ENCODE measurements at places on chromosomes 1 and 21. TPM values are rescaled to one million over a fixed set of nuclear protein-coding genes. Genes with fewer than 3 reads are reported as not detected.

DNA sequence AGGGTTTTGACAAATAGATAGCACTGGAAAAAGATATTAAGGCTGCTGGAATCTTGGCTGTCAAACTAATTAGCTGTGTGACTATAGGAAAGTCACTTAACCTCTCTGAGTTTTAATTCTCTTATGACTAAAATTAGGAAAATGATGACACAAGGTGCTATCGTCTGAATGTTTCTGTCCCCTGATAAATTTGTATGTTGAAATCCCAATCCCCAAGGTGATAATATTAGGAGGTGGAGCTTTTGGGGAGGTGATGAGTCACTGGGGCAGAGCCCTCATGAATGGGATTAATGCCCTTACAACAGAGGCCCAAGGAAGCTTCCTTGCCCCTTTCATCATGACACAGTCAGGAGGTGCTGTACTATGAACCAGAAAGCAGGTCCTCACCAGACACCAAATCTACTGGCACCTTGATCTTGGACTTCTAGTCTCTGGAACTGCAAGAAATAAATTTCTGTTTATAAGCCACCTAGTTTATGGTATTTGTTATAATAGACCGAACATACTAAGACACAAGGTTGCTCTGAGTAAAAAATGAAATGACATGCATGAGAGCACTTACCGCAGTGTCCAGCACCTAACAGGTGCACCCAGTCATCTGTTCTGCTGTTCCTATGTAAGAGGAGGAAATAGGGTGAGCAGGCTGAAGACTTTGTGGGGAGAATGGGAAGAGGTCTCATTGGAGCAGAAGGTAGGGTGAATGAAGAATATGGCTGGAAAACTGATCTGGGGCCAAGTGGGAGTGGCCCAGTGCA lies 26.3 kb upstream of the DISP1 start:
- H3K36me3 ChIP-seq = no peaks in the 10 kb centered on the region
- no peak for DNase-seq
- peaks cover 1% of the 10 kb centered on the region for H3K4me1 ChIP-seq
- H3K27ac ChIP-seq = no peak overlapping the region
- no peak overlapping the region for H3K4me3 ChIP-seq
- H3K27me3 ChIP-seq = no peaks in the 10 kb centered on the region

- H3K27me3 ChIP-seq = peaks cover 18% of the 10 kb centered on the region
- H3K36me3 ChIP-seq = no peaks in the 10 kb centered on the region
- H3K4me3 ChIP-seq = no peak overlapping the region
These were observed 177.3 kb upstream of the CAMK1G start for GRCh38 chr1:209406168-209406567.

DNA sequence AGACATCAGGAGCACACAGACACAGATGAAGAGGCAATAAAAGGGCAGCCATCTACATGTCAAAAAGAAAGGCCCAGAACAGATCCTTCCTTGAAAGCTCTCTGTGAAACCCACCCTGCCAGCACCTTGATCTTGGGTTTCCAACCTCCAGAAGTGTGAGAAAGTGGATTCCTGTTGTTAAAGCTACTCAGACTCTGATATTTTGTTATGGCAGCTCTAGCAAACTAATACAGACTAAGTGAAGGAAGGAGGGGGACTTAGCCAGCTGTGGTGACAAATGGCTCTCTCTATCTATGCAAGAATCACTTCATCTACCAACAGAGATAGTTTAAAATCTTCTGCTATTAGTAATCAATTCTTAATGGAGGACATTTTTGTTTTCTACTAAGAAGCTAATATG lies 10.4 kb downstream of the SAMSN1 start:
- H3K4me1 ChIP-seq = no peaks in the 10 kb centered on the region
- H3K4me3 ChIP-seq = no peak overlapping the region
- H3K27ac ChIP-seq = no peak overlapping the region
- no peaks in the 10 kb centered on the region for H3K27me3 ChIP-seq
- no peak for DNase-seq

DNA sequence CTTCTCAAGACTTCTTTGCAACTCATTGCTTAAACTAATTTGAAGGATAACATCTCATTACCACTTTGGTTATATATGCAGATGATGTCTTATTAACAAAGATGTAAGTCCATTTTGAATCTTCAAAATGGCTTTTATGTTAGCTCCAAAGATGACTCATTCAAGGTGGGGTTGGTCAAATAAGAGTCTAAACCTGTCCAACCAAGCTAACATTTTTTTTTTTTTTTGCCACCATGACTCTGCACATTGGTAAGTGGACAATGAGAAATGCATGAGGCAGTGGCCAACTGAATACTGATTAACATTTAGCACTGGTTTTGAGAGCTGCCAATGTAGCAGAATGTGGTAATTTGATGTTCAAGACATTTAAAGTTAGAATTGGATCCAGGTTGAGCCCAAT lies 278 bp upstream of the KRTAP27-1 start:
- H3K36me3 ChIP-seq = no peaks in the 10 kb centered on the region
- no peak for DNase-seq
- H3K27ac ChIP-seq = no peak overlapping the region
- H3K27me3 ChIP-seq = no peaks in the 10 kb centered on the region

- no peak overlapping the region for H3K27ac ChIP-seq
- DNase-seq = no peak
- H3K4me1 ChIP-seq = peaks cover 5% of the 10 kb centered on the region
These were observed 5.0 kb downstream of the RFX5 start for GRCh38 chr1:151342021-151342420.

DNA sequence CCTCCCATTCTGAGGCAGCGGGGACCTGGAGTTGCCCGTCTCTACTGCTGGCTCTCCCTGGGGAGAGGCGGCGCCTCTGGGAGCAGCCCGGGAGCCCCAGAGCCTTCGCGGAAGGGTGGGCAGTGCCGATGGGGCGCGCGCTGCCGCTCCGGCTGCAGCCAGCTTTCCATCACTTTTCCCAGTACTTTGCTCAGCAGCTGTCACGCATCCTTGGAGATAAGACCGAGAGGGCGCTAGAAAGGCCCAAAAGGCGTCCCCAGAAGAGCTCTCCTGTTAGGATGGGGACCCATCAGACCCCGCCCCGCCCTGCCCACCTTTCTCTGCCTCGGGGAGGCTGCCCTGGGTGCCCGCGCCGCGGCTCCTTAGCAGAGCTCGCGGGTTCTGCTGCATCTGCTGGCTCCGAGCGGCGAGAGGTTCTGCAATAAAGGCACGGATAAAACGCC lies 534 bp downstream of the KCNH1 start:
- DNase-seq = peak; percentile 17
- no peaks in the 10 kb centered on the region for H3K27me3 ChIP-seq
- H3K4me1 ChIP-seq = no peaks in the 10 kb centered on the region
- no peak overlapping the region for H3K27ac ChIP-seq
- H3K4me3 ChIP-seq = no peak overlapping the region

DNA sequence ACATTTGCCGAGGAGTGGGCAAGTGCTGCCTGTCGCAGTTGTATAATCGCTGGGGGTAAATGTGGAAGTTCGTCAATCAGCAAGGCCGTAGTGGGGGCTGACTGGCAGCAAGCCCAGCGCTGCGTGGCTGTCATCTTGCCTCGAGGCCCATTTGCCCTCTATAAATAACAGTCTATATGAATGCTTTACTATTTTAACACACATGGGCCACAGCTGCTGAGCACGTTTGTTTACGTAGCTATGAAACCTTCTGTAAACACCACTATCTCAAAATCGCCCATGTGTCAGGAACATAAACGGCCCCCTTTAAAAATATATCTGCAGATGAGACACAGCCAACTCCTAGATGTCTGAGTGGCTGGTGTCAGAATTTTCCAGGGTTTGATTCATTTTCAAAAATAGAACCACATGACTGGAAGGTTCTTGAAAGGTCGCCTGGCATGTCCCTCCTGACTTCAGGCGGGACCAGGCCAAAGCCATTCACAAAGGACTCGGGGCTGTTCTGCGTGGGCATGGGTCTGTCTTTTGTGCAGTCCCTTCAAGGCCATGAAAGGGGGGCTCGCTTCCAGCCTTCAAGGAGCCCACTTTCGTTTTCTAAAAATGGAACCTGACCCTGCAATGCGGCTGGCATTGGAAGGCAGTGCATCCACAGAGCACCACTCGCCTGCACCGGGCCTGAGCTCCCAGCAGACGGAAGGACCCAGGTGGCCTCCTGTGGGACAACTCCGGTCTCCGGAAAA lies 205.5 kb downstream of the KCNJ6 start:
- no peaks in the 10 kb centered on the region for H3K4me1 ChIP-seq
- no peaks in the 10 kb centered on the region for H3K27me3 ChIP-seq
- H3K36me3 ChIP-seq = no peaks in the 10 kb centered on the region
- no peak overlapping the region for H3K4me3 ChIP-seq
- peak; percentile 94 for DNase-seq
- H3K27ac ChIP-seq = peak overlapping the region; percentile 15

GRCh38 chr1:182724215-182724614 lies 39.8 kb upstream of the RGS8 start:
- H3K27ac ChIP-seq = no peak overlapping the region
- H3K36me3 ChIP-seq = no peaks in the 10 kb centered on the region
- no peaks in the 10 kb centered on the region for H3K27me3 ChIP-seq
- H3K4me1 ChIP-seq = no peaks in the 10 kb centered on the region
- H3K4me3 ChIP-seq = no peak overlapping the region

- no peaks in the 10 kb centered on the region for H3K36me3 ChIP-seq
- H3K4me3 ChIP-seq = no peak overlapping the region
- H3K27ac ChIP-seq = no peak overlapping the region
These were observed 361.4 kb upstream of the PTBP2 start for GRCh38 chr1:96360036-96360795.

GRCh38 chr1:84780000-84780716 lies 89.9 kb upstream of the SSX2IP start:
- no peak overlapping the region for H3K27ac ChIP-seq
- no peaks in the 10 kb centered on the region for H3K36me3 ChIP-seq
- no peak overlapping the region for H3K4me3 ChIP-seq
- no peaks in the 10 kb centered on the region for H3K27me3 ChIP-seq
- no peaks in the 10 kb centered on the region for H3K4me1 ChIP-seq
- DNase-seq = no peak

DNA sequence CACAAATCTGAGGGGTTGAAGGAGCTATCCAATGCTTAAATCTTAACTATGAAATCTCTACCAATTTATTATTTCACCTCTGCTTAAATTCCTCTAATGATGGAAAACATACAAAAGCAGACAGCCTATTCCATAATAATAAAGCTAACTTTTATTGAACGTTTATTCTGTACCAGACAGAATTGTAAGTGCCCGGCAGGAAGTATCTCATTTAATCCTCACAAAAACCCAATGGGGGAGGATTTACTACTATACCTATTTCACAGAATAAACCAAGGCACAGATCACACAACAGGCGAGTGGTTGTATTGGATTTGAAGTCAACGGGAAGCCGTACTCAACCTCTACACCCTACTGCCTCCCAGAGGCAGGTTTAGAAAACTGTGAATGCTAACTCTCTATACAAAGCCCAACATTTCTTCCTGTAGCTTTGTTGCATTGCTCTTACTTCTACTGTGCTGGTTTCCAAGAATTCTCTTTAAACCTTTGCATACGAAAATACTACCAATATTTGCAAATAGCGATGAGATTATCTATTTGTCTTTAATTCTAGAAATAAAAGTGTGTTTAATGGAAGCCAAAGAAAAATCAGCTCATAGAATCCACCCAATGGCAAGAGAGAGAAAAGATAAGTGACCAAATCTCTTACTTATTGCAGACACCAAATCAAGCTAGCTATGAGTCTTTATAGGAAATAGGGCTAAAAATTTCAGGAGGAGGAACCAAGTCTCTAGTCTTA lies 33.5 kb upstream of the C1orf53 start:
- DNase-seq = peak; percentile 55
- H3K36me3 ChIP-seq = no peaks in the 10 kb centered on the region
- H3K27ac ChIP-seq = no peak overlapping the region
- no peaks in the 10 kb centered on the region for H3K27me3 ChIP-seq

AVPR1B gene
- total RNA-seq = not detected

SDF4 gene
- 65.7 TPM for total RNA-seq

Measured in lung (tissue), 17 donors.